ENCODE measurements at places on chromosomes 7 and 10.

- DNase-seq: no peak
Observed at GRCh38 chr7:40077849-40078248, 56.6 kb downstream of the MPLKIP start.

- peak; percentile 97 for DNase-seq
Observed at GRCh38 chr10:58919927-58920654, 256.4 kb upstream of the PHYHIPL start.

GRCh38 chr7:25622695-25623094, 394.4 kb upstream of the NPVF start:
- DNase-seq: no peak

- peak; percentile 38 for DNase-seq
Observed at GRCh38 chr10:117537436-117537903, 5.1 kb upstream of the EMX2 start.

Data from ELR (cell line).